Left lobe of liver (tissue), 2 donors: ENCODE measurements at places on chromosomes 6 and 20.
A peak's percentile ranks its signal among the peaks of the same experiment; 100 is the strongest.

GRCh38 chr6:120854583-120854982 is 479.7 kb downstream of the TBC1D32 start:
- no peak for DNase-seq

GRCh38 chr6:141394125-141394536 is 738.6 kb upstream of the GJE1 start:
- no peak for DNase-seq

DNA sequence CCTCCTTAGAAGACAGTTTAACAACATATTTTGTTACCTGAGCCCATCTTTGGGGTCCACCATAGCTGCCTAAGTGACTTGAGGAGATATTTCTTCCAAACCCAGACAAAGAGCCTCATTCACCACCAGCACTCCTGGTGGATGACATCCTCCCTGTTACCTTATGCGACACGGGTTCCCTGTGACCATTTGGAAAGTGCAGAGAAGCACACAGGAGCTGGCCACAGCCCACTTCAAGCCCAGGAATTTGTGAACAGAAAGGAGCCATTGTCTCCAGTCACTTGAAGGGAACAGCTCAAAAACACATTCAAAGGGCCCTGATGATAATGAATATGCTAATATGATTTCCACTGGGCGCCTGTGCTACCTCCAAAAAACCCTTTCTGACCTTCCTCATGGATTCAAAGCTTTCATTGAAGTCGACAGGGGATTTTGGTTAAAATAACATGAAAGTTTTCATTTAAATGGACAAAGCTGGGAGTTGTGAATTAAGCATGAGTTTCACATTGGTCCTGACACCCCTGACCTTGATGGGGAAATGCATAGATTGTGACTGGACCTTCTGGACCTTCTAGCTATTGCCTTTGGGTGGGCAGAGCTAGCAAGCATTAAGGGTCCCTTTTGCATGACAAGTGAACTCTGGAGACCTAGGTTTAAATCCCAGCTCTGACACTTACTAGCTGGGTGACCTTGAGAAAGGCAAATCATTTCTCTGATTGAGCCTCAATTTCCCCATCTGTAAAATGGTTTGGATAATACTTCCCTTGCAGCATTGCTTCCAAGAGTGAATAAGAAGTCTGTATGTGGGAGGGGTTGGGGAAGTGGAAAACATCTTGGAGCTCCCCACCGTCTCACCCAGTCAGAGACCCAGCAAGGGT is 83.3 kb upstream of the SIRPA start:
- peak; percentile 43 for DNase-seq

- DNase-seq: no peak
Observed at GRCh38 chr20:2693286-2694007, 867 bp downstream of the EBF4 start.

GRCh38 chr6:121627761-121628160 is 192.3 kb downstream of the GJA1 start:
- peak; percentile 51 for DNase-seq

- DNase-seq: no peak
Observed at GRCh38 chr6:3372912-3373554, 83.8 kb downstream of the SLC22A23 start.

DNA sequence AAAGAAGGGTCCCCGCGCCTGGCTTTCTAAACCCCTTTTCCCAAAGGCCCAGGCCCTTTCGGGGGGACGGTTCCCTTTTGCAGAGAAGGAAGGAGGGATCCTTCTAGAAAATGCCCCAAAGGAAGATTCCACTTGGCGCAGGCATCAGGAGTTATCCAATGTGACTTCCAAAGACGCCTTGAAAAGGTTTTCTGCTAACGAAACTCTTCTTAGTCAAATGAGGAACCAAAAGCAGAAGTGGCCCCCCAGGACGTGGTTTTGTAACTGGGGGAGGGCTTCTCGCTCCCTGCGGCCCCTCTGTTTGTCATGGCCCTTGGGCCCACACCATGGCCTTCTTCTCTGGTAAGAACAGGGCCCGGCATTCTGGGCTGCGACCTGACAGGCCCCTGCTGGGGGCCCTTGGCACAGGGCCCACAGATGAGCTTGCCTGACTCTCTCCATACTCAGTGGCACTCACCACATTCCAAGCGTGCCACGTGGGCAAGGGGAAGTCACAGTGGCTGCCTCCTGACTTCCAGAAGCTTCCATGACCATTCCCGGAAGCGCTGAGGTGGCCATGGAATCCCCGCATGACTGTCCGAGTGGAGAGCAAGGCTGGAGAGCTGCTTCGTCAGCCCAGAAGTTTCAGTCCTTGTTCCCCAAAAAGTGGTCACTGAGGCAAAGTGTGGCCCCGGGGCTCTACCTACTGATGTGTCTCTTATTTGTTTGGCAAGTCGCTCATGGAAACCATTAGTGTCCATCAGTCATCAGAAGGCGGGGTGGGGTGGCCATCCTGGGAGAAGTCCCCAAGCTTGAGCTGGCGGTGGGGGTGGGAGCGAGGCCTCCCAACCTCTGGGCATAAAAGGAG is 834 bp upstream of the CTSZ start:
- DNase-seq: peak; percentile 53

- DNase-seq: no peak
Observed at GRCh38 chr6:10687582-10687981, 6.8 kb downstream of the C6orf52 start.

GRCh38 chr20:47421076-47421475 is 64.6 kb upstream of the ZMYND8 start:
- no peak for DNase-seq

- DNase-seq: peak; percentile 56
Observed at GRCh38 chr20:20782231-20782630, 69.8 kb upstream of the RALGAPA2 start.

GRCh38 chr6:39777661-39778060 is 14.5 kb upstream of the DAAM2 start:
- DNase-seq: peak; percentile 85

- DNase-seq: no peak
Observed at GRCh38 chr6:141874930-141875602, 257.7 kb upstream of the GJE1 start.

DNA sequence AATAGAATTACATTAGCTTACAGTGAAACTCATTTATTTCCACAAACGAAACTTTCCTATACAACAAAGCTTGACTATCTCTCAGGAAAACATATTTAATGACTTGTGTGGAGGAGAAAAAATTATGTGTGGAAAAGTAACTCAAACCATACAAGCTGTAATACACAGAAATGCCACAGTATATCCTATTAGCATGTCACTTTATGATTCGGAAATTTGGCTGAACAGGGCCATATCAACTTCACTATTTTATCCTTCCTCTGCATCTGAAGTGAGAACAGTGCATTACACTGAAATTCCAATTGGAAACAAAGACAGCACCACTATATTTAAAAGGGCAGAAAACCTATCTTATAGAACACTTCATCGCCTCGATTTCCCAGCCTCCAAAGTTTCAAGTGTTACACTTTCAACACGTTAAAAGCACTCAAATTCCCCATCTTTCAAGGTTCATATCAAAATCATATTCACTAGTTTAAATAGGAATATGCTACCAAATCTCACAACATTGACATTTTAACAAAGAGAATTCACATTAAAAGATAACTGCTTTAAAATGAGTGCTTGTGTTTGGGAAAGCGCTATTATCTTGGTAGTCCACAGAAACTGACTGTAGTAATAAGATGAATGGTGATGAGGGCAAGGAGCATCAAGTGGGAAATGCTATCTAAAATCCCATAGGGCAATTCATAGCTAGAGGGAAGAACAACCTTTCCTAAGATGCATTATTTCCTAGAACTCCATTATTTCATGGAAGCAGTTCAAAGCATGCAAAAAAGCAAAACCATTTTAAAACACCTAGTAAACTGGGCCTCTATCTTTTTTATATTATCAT is 1.8 kb downstream of the REV3L start:
- no peak for DNase-seq

DNA sequence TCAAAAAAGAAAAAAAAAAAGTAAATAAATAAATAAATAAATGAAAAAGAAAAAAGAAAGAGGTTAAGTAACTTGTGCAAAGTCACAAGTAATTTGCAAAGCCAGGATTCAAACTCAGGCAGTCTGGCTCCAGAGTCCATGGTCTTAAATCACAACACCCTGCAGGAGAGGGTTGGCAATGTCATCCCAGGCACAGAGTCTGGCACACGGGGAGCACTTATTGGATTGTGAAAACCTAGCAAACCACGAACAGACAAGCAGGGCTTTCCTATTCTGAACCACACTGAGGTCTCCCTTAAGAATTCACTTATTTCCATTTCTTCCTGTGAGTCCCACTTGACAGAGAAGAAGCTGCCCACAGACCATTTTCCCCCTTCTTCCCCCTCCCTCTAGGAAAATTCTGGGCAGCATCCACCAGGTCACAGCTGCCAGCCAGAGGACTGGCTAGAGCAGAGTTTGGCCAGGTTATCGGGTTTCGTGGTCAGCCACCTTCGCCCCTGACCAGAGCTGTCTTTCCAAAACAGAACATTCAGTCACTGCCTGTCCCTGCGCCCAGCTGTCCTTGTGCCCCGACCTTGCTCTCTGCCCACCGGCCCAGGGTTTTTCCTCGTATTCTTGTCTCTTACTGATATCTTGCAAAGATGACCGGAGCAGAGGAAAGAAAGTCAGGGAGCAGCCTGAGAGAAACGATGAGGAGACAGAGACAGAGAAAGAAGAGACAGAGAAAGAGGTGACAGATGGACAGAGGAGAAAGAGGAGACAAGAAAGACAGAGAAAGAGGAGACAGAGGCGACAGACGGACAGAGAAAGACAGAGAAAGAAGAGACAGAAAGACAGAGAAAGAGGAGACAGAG is 106.4 kb upstream of the PTPN1 start:
- peak; percentile 95 for DNase-seq
